ENCODE measurements at places on chromosomes 6 and 20. TPM values are rescaled to one million over a fixed set of nuclear protein-coding genes. Genes with fewer than 3 reads are reported as not detected.
A peak's percentile ranks its signal among the peaks of the same experiment; 100 is the strongest.

TRIM10 gene
- total RNA-seq: not detected

DNA sequence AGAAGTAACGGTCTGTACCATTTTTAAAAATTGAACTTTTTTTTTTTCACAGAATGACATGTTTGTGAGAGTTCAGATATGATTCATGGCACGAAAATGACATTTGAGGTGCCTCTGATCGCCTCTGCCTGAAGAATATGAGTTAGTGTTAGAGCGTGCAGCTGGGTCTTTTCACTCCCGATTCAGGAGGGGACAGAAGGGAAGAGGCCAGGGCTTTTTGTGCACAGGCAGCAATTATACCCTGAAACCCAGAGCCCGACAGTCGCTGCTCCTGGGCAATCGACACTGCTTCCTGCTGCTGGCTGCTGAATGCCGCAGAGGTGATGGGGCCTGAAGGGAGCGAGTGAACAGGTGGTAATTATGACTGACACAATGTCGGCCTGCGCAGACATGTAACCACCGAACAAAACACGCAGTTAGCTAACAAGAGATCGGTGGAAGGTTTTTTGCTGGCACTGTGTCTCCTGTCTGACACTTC lies 652.0 kb upstream of the NOX3 start:
- DNase-seq: no peak

XKR7 gene
- not detected for total RNA-seq

BMP5 gene
- 1.8 TPM for total RNA-seq

DNA sequence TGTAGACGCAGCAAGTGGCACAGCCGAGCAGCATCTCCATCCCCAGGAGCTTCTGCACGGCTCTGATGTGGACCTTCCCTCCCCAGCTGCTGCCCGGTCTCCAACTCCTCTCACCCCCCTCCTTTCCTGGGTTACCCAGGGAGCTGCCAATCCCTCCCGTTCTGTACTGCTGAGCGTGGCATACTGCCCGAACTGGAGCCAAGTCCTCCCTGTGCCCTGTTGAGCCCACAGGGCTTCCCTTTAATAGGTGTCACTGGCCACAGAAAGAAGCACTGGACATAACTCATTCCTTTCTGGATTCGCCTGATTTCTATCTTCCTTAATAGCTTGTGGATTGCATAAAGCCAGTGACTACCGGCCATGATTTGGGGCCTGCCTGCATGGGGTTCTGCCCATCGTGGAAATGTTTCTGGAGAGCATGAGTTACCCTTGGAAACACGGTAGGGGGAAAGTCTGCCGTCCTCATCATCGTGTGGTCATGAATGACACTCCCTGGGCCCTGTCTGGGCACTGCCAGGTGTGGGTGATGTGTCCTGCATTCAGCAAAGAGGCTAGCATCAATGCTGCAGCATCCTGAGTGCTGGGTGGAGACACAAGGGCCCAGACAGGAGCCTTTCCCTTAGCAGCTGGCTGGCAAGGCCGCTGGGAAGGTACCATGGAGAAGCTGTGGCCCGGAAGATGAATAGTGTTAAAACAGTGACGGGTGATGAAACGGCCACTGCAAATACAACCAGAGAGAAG lies 189.7 kb downstream of the SYNDIG1 start:
- no peak for DNase-seq

OXT gene
- not detected for total RNA-seq

SEC23B gene
- total RNA-seq: 7.2 TPM

SMPDL3A gene
- 37.1 TPM for total RNA-seq

DNA sequence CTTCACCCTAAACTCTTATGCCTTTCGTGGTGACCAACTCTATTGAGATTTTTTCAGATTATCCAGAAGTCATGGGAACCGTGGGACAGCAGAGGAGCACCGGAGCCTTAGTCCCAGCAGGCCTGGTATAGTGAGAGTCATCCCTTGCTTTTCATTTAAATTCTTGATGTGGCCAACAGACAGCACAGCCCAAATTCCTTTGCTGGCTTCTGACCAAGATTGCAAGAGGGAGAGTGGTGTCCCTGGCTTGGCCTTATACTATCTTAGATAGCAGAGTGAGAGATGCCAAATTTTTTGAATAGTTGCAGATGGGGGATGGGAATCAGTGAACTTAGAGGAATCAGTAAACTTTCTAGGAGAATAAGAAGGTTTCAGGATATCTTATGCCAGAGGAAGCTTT lies 7.8 kb downstream of the STX11 start:
- peak; percentile 36 for DNase-seq

DNA sequence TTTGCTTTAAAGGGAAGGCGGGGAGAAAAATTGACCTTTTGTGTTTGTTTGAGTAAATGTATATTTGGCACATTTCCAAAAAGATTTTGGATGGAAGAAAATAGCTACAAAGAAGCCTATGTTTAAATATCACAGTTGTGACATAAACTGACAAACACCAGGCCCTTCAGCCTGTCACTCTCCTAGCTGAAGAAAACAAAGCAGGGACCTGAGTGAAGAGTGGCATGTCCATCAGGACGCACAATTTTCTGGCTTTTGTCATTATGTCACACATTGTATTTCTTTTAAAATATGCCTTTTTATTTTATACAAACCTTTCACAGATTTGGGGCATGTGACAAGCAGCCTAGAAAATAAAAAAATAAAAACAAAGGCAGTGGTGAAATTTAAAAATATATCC lies 241.2 kb downstream of the OGFRL1 start:
- DNase-seq: no peak

DNA sequence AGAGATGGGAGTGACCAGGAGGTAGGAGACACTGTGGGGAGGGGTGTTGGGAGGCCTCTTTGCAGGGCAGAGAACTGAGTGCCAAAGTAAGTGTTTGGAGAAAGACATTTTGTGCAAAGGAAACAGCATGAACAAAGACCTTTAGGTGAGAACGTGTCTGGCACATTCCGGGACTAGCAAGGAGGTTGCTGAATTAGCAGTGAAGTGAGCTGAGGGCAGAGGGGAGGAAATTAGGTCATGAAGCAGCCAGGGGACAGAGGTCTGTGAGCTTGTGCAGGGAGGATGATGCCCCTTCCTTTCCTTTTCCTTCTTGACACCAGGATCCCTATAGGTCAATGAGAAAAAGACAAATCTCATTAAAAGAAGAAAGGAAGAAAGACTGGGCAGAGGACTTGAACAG lies 21.4 kb upstream of the AHCY start:
- no peak for DNase-seq

- DNase-seq: no peak
These were observed 32.8 kb downstream of the PSMB9 start for GRCh38 chr6:32886681-32887383.

CGA gene
- not detected for total RNA-seq

POM121L2 gene
- not detected for total RNA-seq

DNA sequence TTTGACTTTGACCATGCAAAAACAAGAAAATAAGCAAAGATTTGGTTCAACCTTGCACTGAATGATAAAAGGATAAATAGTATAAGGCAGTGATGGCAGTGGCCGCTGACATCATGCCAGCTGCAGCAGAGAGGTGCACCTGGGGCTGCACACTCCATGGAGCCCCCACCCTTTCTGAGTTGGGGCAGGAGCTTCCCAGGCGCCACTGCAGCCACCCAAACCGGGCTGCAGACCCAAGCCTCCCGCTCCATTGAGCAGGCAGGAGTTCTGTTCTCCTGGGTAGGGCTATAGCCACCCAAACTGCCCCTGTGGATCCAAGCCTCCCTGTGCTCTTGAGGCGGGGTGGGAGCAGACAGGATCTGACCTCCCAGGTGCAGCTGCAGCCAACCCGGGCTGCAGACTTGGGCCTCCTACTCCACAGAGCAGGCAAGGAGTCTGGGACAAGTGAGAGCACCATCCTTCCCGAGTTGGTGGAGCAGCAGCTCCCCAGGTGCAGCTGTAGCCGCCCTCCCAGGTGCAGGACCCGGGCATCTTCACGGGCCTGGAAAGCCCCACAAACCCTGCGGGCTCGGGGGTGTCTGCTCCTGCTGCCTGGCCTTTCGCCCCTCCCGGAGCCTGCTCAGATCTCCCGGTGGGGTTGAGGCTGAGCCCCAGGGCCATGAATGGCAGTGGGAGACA lies 537.9 kb downstream of the TENT5A start:
- DNase-seq: no peak

DNA sequence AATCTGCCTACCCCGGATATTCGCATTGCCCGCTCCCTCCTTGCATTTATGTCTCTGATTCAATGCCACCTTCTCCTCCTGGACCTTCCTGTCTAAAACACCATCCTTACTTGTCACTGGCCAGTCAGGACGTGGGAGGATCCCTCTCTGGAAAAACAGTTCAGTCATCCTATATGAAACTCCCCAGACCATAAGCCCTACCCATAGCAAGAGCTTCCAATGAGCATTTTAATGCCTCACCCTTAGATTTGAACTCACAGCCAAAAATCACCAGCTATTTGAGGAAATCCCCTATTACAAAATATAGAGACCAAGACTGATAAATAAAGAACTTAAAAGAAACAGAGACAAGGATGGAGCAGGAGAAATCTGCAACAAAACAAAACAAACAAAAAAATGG lies 86.4 kb downstream of the SHLD1 start:
- DNase-seq: no peak

B3GAT2 gene
- total RNA-seq: not detected

All from gastrocnemius medialis (tissue), 4 donors.